ENCODE measurements at places on chromosomes 7 and 10.

DNA sequence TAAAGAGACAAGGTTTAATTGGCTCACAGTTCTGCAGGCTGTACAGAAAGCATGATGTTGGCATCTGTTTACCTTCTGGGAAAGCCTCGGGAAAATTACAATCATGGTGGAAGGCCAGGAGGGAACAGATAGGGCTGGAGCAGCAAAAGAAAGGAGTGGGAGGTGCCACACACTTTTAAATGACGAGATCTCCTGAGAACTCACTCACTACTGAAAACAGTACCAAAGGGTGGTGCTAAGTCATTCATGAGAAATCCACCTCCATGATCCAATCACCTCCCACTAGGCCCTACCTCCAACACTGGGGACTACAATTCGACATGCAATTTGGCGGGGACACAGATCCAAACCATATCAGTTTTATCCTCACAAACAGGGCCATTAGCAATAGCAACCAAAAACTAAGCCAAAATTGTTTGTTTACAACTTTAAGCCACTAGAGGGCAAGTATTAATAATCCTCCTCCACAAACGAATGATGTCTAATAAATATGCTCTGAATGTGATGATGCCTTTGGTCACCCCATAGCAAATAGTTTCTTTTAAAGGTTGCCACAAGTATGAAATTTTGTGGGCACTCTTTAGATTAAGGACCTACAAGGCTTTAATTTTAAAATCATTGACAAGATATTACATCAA, 129.2 kb upstream of the NRBF2 start:
- no peak for DNase-seq

DNA sequence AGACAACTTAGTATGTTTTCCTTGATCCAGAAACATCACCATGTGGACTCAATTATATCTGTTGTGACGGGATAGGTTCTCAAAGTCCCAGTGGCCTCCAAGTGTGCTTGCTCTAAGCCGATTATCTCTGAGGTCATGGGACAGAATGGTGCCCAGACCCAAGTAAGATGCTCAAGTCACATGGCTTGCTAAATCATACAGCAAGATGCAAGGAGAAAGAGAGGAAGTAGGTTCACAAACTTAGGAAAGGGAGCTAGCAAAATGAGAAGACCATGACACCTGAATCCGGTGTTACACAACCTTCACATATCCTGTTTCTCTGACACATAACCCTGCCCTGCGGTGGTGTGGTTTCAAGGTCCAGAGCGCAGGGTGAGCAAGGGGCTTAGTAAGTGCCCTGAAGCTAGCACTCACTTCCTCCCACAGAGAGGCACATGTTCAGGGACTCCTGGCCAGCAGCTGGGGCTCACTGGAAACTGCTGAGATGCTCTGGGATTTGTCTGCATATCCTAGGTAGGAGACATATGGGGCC, 590.9 kb upstream of the ANKRD30A start:
- DNase-seq = peak; percentile 85

DNA sequence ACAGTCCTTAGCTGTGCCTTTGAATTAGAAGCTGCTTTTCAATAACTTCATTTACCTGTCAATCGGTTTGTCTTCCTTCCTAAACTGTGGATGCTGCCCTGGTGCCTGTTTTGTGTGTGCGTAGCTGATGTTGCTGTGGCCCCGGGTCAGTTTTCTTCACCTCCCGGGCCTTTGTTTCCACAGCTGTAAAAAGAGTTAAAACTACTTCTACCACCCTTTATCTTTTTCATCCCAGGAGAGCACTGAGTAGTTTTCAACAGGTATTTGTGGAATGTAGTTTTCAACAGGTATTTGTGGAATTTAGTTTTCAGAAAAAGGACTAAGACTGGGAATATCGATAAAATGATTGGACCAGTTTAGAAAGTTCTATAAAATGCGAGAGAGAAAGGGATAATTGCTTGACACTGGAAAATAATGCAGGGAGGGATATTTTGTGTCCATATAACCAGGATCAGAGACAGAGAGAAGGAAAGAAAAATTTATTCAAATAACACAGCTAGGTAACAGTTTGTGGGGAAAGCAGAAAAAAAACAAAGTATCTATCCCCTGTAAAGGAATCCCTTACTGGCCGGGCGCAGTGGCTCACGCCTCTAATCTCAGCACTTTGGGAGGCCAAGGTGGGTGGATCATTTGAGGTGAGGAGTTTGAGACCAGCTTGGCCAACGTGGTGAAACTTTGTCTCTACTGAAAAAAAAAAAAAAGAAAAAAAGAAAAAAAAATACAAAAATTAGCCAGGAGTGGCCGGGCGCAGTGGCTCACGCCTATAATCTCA, 15.9 kb upstream of the IGF2BP3 start:
- no peak for DNase-seq

DNA sequence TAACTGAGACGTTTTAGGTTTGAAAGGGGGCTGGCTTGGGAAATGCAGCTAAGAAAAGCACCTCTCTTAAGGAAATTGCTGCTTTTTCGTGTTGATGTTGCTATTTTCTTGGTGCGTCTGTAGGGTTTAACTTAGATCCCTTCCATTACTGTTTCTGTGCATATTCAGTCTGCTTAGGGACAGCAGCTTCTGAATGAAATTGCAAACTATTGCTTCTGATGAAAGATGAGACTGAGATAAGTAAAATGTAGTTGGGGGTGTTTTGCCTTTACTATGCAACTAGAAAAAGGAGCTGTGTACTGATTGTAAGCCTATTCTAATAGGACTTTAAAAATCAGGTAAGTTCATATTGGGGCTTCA, 772 bp downstream of the HDAC9 start:
- DNase-seq = no peak

GRCh38 chr7:18393465-18394118, 102.0 kb upstream of the HDAC9 start:
- peak; percentile 57 for DNase-seq

- DNase-seq = no peak
These were observed 29.4 kb downstream of the OR9A2 start for GRCh38 chr7:142997456-142997989.

DNA sequence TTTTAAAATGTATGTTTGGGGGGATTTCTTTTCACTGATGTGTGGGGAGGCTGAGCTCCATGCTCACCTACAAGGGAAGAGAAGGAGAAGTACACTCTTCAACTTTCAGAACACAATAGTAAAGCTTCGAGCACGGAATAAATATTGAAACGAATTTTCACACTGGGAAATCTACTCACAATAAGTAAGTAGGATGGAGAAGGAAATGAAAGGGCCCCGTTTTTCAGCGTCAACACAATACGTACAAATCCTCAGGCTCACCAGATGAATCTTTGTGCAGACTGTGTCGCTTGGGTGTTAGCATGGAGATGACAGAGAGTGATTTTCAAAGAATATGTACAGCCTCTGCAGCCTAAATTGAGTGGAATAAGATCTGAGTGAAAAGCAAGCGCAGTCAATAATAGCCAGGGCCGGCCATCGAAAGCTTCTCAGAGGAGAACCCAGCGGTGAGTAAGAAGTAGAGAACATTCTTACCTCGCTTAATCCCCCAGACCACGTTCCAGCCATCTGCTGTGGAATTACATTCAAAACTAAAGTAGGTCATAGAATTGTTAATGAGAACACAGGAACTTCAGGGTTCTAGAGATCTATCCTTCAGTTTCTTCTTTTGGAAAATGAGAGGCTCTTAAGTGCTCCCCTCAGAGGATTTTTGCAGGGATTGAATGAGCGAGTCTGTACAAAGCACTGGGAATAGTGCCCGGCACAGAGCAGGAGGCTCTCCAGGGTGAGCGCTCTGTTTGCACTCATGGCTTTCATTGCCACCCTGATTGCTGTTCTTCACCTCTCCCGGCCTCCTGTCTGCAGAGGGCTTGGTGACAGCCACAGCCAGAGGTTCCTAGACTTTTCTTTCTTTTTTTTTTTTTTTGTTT, 292.8 kb downstream of the SFMBT2 start:
- no peak for DNase-seq

DNA sequence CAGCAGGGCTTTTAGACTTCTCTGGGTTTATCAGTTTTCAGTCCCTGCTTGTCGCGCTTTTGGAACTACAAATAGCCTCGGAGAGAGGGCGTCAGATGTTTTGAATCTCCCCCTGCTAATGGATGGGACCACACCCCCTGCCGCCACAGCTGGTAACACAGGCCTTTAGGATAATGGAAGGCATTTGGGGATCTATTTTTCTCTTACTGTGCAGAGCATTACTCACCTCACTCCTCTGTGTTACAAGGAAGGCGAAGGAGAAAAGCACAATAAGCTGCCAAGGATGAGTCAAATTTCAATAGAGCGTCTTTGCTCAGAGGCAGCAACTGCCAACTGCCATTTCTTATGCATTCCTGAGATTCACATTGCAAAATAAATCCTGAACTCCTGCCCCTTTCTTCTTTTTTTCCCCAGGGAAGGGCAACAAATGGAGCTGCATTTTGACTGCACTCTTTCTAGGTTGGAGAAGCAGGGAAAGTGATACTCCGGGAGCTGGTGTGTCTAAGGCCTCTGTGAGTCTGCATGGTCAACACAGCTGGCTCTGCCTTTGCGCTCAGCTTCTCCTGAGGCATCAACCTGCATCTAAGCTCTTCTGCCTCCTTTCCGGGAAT, 31.5 kb upstream of the SMNDC1 start:
- DNase-seq = peak; percentile 62

GRCh38 chr10:116382290-116382689, 45.4 kb upstream of the PNLIPRP3 start:
- DNase-seq = no peak

GRCh38 chr7:40698214-40698920, 563.6 kb downstream of the SUGCT start:
- DNase-seq = no peak

GRCh38 chr7:133369130-133369529, 116.3 kb downstream of the EXOC4 start:
- DNase-seq = no peak

GRCh38 chr10:127556916-127557315, 7.8 kb downstream of the NPS start:
- peak; percentile 27 for DNase-seq

DNA sequence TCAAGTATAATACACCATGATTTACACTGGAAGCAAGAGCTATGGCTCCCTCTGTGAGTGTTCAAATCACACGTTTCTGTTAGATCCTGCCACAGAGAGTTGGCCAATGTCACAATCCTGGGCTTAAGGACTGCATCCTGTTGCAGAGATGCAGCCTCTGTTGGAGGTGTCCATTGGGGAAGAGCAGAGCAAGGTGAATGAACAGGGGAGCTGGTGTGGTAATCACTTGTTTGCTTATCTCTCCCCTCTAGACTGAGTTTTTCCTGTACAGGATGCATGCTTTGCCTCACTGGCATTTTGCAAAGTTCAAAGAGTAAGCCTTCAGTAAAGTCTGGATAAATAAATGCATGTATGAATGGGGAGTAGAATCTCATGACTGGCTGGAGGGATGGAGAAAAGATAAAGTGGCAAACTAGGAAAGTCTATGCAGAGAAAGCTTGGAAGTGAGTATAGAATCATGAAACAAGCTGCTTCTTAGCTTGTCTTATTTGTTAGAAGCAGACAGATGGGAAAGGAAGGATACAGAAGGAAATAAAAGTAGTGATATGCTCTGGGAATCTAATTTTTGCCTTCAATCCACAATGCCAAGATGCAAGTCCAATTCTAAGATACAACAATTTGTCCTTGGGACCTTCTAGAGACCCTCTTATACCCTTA, 605.9 kb downstream of the KCNMA1 start:
- no peak for DNase-seq

GRCh38 chr7:37046531-37047079, 322.3 kb upstream of the AOAH start:
- DNase-seq = no peak

GRCh38 chr7:35533902-35534301, 161.0 kb downstream of the HERPUD2 start:
- DNase-seq = no peak

GRCh38 chr7:44128721-44129582, 5.6 kb upstream of the POLD2 start:
- DNase-seq = no peak

DNA sequence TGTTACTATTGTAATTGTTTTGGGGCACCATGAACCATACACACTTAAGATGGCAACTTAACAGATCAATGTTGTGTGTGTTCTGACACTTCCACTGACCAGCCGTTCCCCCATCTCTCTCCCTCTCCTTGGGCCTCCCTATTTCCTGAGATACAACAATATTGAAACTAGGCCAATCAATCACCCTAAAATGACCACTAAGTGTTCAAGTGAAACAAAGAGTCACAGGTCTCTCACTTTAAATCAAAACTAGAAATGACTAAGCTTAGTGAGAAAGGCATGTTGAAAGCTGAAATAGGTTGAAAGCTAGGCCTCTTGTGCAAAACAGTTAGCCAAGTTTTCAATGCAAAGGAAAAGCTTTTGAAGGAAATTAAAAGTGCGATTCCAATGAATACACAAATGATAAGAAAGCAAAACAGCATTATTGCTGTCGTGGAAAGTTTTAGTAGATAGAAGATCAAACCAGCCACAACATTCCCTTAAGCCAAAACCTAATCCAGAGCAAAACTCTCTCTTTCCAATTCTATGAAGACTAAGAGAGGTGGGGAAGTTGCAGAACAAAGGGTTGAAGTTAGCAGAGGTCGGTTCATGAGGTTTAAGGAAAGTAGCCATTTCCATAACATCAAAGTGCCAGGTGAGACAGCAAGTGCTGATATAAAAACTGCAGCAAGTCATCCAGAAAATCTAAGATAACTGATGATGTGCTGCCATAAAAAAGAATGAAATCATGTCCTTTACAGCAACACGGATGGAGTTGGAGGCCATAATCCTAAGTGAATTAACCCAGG, 90.6 kb downstream of the MTPN start:
- no peak for DNase-seq

- DNase-seq = no peak
These were observed 137.6 kb downstream of the ZNF467 start for GRCh38 chr7:149635561-149636329.

DNA sequence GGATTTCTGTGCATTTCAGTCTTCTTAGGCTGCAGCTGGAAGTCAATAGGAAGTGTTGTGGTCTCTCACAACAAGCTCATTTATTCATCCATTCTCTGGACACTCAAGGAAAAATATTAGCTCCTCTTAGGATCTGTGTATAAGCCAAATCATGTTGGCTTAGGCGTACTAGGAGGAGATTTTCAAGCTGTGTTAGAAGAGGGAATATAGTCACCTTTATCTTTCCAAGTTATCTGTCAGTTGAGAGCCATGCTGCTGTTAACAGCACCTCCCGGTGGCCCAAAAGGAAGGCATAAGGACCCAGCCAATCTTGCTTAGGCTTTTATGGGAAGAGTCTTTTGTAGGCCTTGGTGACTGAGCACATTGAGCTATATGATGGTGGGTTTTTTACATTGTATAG, 220.0 kb downstream of the LRMDA start:
- DNase-seq = no peak
